ENCODE measurements at places on chromosomes 4 and X.

DNA sequence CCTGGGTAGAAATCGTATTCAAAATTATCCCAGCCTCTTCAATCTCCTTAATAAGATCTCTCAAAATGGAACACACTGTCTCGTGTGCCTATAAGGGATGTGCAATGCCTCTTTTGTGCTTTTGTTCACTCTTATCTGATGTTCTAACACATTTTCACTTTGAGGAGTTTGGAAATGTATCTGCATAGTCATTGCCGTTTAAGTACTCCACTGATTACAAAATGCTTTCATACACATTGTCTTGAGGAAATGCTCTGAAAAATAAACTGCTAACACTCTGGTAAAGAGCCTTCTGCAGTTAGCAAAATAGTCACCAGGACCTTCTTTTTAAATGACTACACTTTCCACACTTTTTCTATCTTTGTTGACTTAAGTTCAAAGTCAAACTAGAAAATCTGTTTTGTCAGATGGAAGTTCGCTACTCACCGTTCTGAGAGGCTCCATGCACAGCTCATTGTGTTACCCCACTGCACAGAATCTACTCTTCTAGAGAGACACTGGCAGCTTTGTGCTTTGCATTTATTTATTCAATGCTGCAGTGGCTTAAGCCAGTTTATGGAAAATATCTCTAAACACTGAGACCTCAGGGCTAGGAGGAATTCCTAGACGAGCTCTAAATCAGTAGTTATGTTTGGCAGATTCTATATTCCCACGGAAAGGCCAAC, 159.0 kb downstream of the CHIC2 start:
- no peak for DNase-seq

DNA sequence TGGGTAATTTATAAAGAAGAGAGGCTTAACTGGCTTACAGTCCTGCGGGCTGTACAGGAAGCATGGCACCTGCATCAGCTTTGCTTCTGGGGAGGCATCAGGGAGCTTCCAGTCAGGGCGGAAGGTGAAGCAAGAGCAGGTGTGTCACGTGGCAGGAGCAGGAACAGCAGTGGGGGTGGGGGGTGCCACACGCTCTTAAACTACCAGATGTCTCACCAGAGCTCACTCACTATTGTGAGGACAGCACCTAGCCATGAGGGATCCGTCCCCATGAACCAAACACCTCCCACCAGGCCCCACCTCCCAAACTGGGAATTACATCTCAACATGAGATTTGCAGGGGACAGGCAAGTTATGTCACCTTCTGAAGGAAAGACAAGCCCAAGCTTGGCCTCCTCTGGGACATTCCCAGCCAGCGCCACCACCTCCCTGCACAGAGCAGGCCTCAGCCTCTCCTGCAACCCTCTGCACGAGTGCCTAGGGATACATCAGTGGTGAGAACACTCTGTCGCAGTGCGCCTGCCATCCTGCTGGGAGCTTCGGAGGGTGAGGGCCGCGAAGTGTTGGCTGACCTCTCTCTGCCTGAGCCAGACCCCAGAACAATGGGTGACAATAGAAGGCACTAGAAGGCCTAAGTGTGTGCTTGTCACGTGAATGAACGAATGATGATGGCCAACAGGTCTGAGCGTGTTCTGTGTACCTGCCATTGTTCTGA, 244.3 kb downstream of the EVC2 start:
- no peak for DNase-seq

GRCh38 chr4:74205559-74205958, 47.6 kb downstream of the MTHFD2L start:
- DNase-seq = no peak

- no peak for DNase-seq
Observed at GRCh38 chrX:14825851-14826250, 47.0 kb downstream of the FANCB start.

GRCh38 chr4:181793096-181793495, 450.1 kb upstream of the TENM3 start:
- DNase-seq = no peak

- no peak for DNase-seq
Observed at GRCh38 chrX:11365426-11365825, 72.2 kb downstream of the AMELX start.

- no peak for DNase-seq
Observed at GRCh38 chr4:89158884-89159503, 47.7 kb downstream of the TIGD2 start.

- no peak for DNase-seq
Observed at GRCh38 chr4:8142556-8142955, 16.1 kb downstream of the ABLIM2 start.

DNA sequence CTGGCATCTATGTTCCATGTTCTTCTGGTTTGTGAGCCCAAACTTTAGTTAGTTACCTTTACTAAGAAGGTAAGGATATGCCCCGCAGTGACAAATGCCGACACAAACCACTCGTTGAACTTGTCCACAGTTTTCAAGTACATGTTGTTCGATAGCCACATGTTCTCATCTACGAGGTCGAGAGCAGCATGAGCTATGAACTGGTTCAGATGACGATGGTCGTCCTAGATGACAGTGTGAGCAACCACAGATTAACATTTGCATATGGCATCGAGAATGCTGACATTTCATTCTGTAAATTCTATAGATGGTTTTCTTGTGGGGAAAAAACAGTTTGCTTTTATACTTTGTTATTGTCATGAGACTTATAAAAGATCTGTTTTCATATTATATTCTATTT, 18.0 kb downstream of the TRAPPC2 start:
- DNase-seq = no peak

DNA sequence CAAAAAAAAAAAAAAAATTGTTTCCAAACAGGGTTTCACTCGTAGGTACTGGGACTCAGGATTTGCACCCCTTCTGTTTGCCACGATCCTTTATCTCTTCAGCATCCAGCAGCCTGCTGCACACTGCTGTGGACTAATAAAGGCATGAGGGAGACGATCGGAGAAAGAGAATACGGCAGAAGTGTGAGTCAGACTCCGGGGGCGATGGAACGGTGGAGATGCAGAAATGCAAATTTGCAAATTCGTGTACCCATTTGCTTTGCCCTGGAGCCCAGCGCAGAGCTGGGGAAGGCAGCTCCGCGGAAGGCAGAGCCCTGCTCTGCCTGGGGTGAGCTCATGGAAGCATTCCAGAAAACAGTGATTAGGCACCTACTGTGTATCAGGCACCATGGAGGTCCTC, 270.3 kb downstream of the ASMT start:
- no peak for DNase-seq

GRCh38 chrX:13153796-13154195, 109.4 kb upstream of the FAM9C start:
- DNase-seq = no peak

GRCh38 chr4:184938871-184939270, 79.4 kb upstream of the HELT start:
- no peak for DNase-seq

- DNase-seq = no peak
Observed at GRCh38 chr4:7340553-7341433, 93.9 kb downstream of the PSAPL1 start.

GRCh38 chr4:47050761-47051725, 19.7 kb downstream of the GABRB1 start:
- DNase-seq = no peak

GRCh38 chr4:147423229-147423628, 57.7 kb upstream of the EDNRA start:
- DNase-seq = no peak

- DNase-seq = no peak
Observed at GRCh38 chr4:174460684-174461083, 61.6 kb downstream of the HPGD start.

DNA sequence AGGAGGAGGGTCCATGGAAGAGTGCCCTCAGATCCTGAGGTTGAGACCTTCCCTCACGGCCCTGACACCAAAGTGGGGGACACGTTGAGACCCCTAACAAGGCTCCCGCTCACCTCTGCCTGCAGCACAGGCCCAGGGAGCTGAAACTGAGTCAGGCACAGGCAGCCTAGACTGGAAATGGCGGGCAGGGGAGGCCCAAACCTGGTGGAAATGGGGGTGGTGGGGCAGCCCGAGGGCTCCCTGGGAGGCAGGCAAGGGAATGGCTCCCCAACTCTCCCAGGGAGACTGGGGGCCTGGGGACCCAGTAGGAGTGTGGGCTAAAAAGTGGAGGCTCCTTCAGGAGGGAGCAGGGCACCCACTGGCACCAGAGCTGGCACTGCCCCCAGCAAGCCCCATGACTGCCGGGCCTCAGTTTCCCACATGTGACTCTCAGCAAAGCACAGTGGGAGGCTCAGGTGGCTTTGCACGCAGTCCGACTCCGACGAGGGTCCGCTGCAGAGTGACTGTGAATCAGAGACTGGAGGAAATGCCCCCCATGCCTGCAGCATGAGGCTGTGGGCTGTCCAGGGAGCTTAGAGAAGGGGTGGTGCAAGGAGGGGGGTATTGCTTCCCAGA, 5.9 kb downstream of the NKX1-1 start:
- no peak for DNase-seq

- no peak for DNase-seq
Observed at GRCh38 chr4:100984901-100985300, 362.4 kb downstream of the PPP3CA start.

- DNase-seq = no peak
Observed at GRCh38 chr4:3520796-3521600, 11.2 kb downstream of the LRPAP1 start.

DNA sequence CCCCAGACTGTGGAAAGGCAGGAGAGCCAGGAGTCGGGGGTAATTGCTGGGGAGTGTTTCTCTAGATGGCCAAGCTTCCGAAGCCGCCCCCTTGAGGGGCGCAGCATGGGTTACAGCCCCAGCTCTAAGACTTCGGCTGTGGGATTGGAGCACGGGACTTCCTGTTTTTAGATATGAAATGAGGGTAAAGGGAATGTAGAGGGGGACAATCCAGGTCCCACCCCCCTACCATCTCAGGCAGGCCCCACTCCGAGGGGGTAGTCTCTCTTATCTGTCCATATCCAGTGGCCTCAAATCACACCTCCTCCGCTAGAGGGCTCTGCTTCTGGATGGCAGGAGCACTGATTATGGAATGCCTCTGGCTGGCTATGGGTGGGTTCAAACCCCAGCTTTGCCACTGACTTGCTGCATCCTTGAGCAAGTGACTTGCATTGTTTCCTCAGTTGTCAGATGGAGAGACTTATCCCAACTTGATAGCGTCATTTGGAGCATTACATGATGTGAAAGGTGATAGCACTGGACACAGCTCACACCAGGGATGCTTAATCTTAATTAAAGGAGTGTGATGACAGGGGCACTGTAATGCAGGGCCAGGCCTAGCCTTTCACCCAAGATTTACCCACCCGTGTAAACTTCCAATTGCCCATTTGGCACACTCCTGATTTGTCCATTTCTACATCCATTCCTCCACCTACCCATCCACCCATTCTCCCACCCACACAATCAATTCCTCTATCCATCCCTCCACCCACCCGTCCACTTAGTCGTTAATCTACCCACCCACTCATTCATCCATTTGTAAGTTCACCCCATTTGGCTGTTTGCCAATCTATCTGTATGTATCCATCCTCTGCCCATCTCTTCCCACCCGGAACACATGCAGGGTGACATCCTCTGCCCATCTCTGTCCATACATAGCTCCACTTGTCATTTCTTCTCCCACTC, 848 bp upstream of the KCND1 start:
- DNase-seq = peak; percentile 11

DNA sequence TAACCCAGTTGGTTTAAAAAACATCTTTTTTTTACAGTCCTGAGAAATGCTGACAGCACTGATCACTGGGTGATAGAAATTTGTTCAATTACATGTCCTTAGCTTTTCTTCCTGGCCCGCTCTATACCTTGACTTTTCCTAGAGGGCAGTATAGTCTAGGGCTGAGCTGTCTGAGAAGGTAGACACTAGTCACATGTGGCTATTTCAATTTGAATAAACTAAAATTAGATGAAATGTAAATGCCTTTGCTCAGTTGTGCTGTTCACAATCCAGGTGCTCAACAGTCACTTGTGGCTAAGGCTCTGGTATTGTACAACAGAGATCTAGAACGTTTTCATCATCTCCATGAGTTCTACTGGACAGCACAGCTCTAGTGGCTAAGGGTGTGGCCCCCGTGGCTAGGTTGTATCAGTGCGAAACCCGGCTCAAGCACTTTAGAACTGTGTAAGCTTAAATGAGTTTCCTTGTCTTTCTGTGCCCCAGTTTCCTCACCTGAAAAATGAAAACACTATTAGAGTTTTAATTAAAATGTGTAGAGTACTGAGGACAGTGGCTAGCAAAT, 111.6 kb upstream of the WDR17 start:
- DNase-seq = no peak

DNA sequence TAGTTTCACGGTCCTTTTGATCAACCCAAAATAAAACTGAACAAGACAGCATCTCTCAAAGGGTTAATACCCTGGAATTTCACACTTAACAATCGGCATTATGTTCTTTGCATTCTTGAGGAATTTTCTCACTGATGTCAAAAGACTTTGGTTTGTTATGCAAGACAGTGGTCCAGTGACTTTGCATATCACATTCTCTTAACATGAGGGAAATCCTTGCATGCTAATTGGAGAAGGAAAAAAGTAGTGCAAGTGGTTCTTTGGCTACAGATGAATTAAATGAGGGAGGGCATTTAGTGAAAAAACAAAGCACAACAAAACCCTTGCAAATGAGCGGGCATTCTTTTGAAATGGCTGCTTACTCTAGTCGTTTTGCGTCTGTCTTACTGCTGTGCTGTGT, 105.1 kb upstream of the LIMCH1 start:
- no peak for DNase-seq

GRCh38 chr4:6426571-6427438, 45.6 kb downstream of the PPP2R2C start:
- DNase-seq = no peak

- DNase-seq = no peak
Observed at GRCh38 chr4:5224340-5224739, 173.1 kb downstream of the STK32B start.

DNA sequence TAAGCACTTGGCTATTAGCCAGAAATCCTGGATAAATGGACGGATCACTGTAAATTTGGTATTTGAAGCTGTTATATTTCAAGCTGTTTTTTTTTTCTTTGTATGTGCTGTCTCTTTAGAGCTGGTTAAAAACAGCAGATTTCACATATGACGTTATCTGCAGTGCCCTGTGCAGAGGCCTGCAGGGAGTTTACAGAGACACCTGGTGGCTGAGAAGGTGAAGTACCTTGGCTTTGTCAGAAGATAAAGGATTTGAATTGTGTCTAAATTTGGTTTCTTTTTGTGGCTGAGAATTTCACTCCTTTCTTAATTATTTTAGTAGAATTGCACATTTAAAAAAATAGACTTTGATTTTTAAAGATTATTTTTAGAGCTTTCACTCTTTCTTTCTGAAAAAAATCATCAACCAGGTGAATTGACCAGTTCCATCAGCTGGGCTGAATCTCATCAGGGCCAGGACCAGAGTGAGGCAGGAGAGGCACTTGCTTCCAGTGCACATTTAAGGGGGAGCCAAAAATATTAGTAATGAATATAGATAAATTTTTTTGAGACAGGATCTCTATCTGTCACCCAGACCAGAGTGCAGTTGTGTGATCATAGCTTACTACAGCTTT, 9.6 kb upstream of the CHRNA9 start:
- DNase-seq = no peak

GRCh38 chr4:3286335-3287175, 6.3 kb upstream of the RGS12 start:
- no peak for DNase-seq

DNA sequence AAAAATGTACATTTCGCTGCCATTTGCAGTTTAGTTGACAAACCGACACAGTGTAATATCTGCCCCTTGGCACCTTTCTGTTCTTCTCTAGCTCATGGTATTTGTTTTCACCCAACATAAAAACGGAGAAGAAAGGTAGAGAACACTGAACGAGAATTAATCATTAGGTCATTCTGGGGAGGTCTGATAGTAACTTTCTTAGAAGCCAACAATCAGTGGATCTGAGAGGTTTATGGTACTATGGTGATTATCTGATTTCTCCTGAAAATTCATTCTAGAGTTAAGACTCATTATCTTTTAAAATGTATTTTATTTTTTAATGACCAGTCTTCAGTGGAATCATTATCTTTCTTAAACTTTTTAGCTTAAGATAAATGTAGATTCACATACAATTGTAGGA, 8.5 kb downstream of the RAPGEF2 start:
- DNase-seq = no peak

Data from stimulated activated CD4-positive, alpha-beta T cell treated with anti-CD3 and anti-CD28 coated beads, Interleukin-2, amount 100 ng/mL, for 48 hours (primary cell).